ENCODE measurements at places on chromosomes 7 and 10.

GRCh38 chr7:7848246-7848645, 120.3 kb upstream of the GLCCI1 start:
- DNase-seq = no peak

- no peak for DNase-seq
Measured at GRCh38 chr10:132036153-132036886, 29.4 kb upstream of the JAKMIP3 start.

GRCh38 chr7:45401155-45401554, 173.0 kb upstream of the ADCY1 start:
- no peak for DNase-seq

DNA sequence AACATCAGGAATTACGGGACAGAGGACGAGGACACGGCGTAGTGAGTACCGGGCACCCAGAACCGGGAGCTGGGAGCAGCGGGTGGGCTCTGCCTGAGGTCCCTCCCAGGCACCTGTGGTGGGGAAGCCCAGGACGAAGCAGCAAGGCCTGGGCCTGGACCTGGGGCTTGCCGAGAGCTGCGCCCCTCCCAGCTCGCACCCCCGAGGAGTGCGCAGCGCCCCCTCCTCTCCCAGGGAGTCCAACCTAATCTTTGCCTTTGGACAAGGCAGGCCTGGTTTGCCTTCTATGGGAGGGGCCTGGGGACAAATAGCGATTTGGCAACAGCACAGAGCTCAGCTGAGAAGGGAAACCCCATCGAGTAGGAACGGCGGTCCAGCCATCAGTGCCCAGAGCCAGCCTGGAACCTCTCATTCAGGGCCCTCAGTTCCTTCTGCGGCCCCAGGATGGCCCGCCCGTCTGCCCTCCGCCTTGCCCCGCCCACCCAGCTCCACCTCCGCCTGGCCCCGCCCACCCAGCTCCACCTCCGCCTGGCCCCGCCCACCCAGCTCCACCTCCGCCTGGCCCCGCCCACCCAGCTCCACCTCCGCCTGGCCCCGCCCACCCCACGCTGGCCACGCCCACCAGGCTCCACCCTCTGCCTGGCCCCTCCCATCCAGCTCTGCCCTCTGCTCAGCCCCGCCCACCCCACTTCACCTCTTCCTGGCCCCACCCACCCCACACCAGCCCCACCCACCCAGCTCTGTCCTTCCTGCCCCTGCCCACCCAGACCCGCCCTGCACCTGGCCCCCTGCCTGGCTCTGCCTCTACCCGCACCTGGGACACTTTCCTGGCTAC, 32.5 kb upstream of the KNDC1 start:
- no peak for DNase-seq

GRCh38 chr10:32446536-32447406, 831 bp downstream of the CCDC7 start:
- peak; percentile 46 for DNase-seq

- DNase-seq = no peak
Measured at GRCh38 chr10:8048281-8049008, 6.0 kb upstream of the GATA3 start.

DNA sequence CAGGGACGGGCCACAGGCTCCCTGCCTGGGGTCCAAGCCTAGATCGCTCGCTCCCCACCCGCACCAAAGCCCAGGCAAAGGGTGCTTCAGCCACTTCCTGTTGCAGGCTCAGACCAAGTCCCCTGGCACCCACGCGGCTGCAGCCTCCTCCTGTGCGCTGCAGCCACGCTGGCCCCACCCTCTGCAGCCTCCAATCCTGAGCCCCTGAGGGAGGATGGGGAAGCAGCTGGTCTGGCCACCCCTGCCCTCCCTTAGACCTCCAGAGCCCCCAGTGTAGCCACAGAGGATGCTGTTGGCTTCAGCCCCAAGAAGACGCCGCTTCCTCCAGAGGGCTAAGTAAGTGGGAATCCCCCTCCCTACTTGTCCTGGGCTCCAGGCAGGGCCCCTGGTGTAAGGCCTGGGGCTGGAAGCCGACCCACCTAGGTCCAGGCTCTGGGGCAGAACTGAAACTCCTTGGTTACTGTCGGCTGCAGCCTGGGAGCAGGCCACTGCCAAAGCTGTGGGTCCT, 9.4 kb downstream of the LIMK1 start:
- DNase-seq = no peak

GRCh38 chr7:80608336-80608735, 30.1 kb upstream of the CD36 start:
- no peak for DNase-seq

Measured in NCI-H2081 (cell line).